Tibial nerve (tissue), 4 donors: ENCODE measurements at places on chromosomes 3 and 15. TPM values are rescaled to one million over a fixed set of nuclear protein-coding genes. Genes with fewer than 3 reads are reported as not detected.

GRCh38 chr15:80604583-80605575 is 90.2 kb upstream of the ABHD17C start:
- no peak for DNase-seq

- DNase-seq = no peak
Measured at GRCh38 chr3:449711-450110, 253.1 kb downstream of the CHL1 start.

- DNase-seq = no peak
Measured at GRCh38 chr3:179402963-179403362, 48.3 kb downstream of the GNB4 start.

Gene EIF2B5
- 28.8 TPM for total RNA-seq

Gene SEMA7A
- total RNA-seq = 31.8 TPM

Gene C3orf20
- not detected for total RNA-seq

Gene COL6A6
- under 0.01 TPM for total RNA-seq

- no peak for DNase-seq
Measured at GRCh38 chr15:85149465-85150129, 167.9 kb downstream of the PDE8A start.

DNA sequence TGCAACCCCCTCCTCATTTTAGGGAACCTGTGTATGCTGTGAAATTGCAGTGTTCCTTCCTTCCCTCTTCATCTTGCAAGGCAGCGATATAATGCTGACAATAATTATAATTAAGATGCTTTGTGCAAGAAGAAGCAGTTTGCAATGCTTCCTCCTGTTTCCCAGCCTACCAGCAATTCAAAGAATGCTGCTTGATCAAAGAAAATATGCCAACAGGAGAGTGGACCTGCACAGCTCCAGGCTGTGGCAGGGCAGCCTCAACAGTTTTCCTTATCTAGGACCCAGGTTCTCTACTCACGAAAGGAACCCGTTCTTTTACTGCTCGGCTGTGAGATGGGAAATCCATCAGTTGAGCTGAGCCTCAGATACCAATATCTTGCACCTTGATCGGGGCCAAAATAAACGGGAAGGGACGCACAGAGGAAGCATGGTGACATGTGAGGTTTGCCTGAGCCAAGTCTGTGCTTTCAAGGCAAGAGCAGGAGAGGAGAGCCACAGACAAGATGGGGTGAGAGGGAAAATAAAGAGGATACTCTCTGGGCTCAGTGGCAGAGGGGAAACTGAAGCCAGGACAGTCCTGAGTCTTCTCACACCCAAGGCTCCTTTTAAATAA is 22.6 kb upstream of the LRTM1 start:
- no peak for DNase-seq

GRCh38 chr15:31062310-31062847 is 39.1 kb downstream of the TRPM1 start:
- DNase-seq = no peak
